ENCODE measurements at places on chromosomes 7 and 10.

- DNase-seq, result no peak
These were observed 367.6 kb downstream of the MALRD1 start for GRCh38 chr10:19416164-19416563.

- DNase-seq, result no peak
These were observed 18.6 kb downstream of the ARHGAP12 start for GRCh38 chr10:31910016-31910415.

- no peak for DNase-seq
These were observed 28.8 kb downstream of the XPNPEP1 start for GRCh38 chr10:109894516-109894915.

DNA sequence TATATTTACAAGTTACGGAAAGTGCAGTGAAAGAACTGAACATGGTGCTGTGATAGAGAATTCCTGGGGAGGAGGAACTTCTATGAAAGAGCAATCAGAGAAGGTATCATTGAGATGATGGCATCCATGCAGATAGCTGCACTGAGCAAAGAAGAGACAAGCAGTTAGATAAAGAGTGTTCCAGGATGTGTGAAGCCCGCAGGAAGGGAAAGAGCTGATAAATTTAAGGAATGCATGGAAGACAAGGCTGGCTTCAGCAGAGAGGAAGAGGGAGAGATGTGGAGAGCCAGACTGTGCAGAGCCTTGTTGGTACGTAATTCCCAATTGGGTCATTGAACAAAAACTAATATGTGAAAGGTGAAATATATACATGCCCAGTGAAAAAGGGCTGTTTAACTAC is 538.9 kb downstream of the INHBA start:
- no peak for DNase-seq

DNA sequence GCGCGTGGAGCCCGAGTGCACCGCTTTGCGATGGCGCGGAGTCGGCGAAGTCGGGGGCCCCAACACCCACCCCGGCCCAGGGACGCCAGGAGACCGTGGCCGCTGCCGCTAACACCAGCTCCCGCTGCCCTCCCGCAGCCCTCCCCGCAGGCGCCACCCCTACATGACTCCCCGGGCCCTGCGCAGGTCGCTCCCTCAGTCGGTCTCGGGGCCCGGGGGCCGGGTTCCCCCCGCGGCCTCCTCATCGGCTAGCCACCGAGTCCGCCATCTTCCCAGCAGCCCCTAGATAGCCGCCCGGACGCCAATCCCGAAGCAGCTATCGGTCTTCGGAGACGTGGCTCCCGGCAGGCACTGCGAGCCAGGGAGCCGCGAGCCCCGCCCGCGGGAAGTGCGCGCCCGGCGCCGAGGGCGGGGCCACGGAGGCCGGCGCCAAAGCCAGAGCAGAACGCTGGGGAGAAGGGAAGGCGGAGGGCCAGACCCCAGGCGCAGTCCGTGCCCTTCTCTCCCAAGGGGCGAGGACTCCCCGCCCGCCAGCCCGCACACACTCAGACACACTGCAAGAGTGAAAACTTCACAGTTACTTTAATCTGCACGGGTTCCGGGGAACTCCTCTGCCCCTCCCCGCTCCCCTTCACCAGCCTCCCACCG is at the start of gene FASTK:
TSS of gene FASTK (minus strand) at position 288 of the 648 bp plus-strand sequence. CDS start at position 245, 43 bp downstream.
- DNase-seq, result peak; percentile 76

- no peak for DNase-seq
These were observed 133.1 kb downstream of the MAPK8 start for GRCh38 chr10:48439581-48440041.

GRCh38 chr10:126634911-126635310 is 35.6 kb downstream of the C10orf90 start:
- no peak for DNase-seq

DNA sequence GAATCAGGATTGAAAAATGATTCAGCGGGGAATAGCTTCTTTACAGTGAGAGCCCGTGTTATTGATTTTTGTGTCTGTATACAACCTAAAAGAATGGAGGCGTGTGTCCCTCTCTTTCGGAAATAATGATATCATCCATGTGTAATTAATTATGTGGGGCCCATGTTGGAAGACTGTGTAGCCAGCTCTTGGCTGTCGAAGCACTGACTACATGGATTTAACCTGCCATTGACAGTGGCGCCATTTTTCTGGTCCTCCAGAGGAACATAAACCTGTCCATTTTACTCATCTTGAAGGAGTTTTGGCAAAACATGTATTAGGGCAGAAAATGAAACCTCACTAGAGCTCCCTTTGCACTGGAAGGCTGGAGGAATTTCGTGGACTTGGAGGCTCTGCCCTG is 119.6 kb downstream of the ITIH5 start:
- no peak for DNase-seq

GRCh38 chr10:7153750-7154149 is 257.1 kb downstream of the SFMBT2 start:
- no peak for DNase-seq

GRCh38 chr10:131654471-131655087 is 246.2 kb upstream of the PPP2R2D start:
- no peak for DNase-seq

GRCh38 chr7:66974986-66975590 is 20.3 kb downstream of the SBDS start:
- DNase-seq, result no peak

GRCh38 chr7:158246272-158246959 is 341.2 kb downstream of the PTPRN2 start:
- no peak for DNase-seq

GRCh38 chr10:16777473-16778370 is 39.5 kb downstream of the RSU1 start:
- no peak for DNase-seq
